ENCODE measurements at places on chromosomes 2 and 18.

DNA sequence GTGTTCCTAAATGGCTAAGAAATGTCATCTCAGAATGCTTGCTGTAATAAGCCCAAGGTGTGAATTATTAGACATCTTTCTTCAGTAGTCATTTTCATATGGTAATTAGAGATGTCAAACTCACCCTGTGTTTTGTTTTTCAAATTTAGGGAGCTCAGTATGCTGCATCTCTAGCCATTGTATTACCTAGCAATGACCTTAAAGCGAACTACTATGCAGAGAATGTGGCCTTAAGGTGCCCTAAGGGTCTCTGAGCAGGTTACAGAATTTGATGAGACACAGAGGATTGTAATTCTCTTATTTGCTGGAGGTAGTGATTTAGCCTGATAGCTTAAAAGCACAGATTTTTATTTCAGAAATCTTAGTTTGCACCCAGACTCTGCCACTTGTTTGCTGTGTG, 1052.6 kb upstream of the DDX18 start:
- DNase-seq: no peak

DNA sequence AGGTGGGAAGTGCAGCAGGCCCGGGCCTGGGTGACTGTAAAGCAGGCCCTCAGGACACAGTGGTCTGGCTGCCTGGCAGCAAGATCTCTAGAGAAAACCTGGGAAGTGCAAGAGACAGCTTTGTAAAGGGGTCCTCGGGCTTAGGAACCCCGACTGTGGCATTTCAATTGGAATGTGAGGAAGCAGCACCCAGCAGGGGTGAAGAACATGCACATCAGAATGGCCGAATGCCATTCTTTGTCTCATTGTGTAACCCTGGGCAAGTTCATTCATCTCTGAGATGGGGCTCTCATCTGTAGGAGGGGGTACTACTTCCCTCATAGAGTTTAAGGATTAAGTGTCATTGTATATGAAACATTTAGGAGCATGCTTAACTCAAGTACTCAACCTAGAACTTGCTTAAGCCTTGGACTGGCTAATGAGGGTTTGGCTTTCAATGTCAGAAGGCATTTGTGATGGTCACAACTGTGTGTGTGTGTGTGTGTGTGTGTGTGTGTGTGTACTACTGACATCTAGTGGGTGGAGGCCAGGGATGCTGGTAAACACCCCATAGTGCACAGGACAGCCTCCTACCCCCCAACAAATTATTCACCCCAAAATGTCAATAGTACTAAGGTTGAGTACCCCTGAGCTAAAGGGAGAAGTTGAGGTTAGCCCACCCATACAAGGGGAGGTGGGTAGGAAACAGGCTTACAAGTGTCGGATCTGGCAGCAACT, 29.3 kb downstream of the MEX3C start:
- no peak for DNase-seq

DNA sequence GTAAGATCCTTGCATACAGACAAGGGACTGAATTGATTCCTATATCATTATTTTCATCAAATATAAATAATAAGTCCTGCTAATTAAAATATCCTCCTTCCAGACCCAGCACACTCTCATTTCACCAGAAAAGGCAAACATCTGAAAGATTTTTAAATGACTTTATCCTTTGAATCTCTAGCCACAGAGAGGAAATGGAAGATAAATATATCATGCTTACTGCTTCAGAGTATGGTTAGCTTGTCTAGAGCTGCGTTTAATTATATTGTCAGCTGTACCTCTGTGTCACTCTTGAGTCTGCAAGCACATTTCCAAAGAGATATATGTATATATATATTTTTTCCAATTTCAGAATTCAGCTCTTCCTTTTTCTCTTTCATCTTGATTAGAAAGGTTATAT, 232.7 kb downstream of the TRIB2 start:
- DNase-seq: no peak

DNA sequence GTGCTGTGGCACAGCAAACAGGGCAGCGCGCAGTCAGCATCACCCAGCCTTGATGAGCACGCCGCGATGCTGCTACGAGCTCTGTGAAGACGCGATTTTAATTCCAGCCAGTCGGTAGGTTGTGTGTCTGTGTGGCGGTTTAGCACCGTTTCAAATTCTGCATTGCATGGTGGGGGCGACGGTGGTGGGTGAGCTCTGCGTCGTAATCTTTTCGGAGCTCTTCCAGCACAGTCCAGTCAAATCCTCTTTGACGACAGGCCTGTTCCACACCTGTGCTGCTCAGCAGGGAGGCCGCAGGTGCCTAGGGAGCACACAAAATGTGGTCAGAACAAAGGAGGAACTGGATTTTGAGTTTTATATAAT, 8.6 kb downstream of the ALLC start:
- no peak for DNase-seq

- DNase-seq: no peak
Measured at GRCh38 chr2:181152701-181153100, 172.3 kb downstream of the UBE2E3 start.

DNA sequence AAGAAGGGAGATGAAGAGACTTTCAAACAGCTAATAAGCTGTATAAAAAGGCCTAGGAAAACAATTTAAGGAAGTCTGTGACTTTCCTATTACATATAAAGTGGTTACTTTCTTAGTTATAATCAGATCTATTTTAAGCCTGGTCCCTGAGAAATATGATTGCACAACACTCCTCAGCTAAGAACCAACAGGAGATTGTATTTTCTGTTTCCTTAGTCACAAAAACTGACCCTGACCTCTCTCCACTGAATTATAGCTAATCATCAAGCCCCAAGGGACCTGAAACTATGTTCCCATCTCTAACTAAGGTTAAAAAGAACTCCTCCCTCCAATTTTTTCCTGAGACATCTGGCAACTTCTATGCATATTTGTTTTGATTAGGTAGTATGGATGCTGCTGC, 106.9 kb downstream of the ROCK1 start:
- no peak for DNase-seq

DNA sequence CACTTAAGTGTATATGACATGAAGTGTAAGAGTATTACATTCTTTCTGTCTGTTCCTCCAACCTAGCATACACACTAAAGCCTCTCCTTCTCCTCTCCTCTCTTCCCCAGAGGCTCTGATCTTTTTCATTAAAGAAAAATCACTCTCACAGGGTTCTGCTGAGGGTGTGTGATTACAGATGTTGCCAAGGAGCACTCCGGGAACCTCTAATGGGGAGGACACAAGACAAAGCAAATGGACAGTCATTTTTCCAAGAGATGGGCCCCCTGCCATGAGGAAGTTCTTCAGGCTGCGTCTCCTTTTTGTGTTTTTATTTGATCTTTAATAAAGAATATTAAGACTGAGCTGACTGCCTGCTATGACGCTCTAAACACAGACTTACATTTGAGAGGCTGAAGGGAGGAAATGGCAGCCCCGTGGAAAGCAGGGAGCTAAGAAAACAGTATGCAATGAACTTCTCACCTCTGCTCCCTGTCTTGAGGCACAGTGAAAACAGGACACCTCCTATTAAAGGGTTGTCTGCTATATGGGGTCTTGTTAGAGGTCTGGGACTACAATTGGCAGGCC, 578.1 kb downstream of the PIK3C3 start:
- no peak for DNase-seq

DNA sequence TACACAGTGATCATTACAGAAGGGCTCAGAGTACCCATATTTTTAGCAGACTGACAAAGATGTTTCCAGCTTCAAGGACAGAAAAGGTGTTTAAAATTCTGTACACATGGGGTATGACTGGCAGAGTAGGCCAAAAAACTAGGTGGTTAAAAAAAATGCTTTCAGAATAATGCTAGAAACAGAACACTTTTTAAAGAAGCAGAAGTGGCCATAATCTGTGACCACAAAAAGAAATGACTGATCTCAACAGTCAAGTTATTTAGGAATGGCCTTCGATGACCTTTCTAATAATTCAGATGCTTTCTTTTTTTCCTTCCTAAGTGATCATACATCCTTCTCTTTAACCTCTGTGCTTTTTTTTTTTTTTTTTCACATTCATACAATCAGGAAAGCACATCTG, 4.1 kb upstream of the AQP4 start:
- DNase-seq: no peak

- DNase-seq: no peak
Measured at GRCh38 chr18:35283923-35284794, 5.9 kb downstream of the ZSCAN30 start.

GRCh38 chr2:21358976-21359375, 235.2 kb downstream of the TDRD15 start:
- DNase-seq: no peak

DNA sequence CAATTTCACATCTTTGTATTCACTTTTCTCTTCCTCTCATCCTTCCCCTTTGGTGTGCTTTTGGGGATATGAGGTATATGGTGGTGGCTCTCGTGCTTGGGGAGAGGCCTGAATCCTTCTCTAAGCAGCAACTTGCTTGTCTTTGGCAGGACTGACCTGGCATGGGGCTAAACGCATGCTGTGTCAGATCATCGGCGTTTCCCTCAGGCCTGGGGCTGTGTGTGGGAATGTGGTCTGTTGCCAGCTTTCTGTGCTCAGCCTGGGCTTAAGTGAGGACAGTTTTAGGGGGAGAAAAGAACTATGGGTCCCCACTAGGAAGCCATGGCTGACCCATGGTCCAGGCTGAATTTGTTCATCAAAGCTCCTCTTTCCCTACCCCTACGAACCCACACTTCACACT, 60.7 kb downstream of the TET3 start:
- no peak for DNase-seq

- DNase-seq: peak; percentile 77
Measured at GRCh38 chr2:181891966-181892798, 652 bp downstream of the ITPRID2 start.

DNA sequence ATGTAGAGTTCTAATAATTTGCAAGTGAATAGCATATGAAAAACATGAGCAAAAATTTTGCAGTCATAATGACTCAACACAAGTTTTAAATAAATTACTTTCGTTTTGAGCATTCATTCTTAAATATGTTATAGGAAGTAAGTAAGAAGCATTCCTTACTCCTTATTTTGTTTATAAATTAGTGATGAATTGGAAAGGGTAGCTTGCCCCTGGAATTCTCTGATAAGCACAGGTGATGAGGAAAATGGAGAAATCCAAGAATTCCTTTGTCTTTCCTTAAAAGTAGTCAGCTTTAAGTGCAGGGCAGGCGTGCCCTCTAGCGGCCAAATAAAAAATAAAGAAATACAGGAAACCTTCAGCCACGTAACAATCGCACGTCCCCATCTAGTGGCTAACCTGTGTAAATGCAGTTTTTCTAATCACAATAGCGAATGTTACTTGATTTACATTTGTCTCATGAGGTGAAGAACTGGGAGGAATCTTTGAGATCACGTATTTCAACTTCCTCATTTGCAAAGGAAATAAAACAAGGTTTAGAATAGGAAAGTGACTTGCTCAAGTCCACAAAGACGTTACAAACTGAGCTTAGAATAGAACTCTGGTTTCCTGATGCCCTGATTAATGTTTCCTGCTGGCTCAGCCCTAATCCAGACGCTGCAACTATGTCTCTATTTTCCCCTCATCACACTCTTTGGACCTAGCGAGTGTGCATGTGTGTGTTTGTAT, 47.2 kb upstream of the ZNG1B start:
- peak; percentile 72 for DNase-seq

DNA sequence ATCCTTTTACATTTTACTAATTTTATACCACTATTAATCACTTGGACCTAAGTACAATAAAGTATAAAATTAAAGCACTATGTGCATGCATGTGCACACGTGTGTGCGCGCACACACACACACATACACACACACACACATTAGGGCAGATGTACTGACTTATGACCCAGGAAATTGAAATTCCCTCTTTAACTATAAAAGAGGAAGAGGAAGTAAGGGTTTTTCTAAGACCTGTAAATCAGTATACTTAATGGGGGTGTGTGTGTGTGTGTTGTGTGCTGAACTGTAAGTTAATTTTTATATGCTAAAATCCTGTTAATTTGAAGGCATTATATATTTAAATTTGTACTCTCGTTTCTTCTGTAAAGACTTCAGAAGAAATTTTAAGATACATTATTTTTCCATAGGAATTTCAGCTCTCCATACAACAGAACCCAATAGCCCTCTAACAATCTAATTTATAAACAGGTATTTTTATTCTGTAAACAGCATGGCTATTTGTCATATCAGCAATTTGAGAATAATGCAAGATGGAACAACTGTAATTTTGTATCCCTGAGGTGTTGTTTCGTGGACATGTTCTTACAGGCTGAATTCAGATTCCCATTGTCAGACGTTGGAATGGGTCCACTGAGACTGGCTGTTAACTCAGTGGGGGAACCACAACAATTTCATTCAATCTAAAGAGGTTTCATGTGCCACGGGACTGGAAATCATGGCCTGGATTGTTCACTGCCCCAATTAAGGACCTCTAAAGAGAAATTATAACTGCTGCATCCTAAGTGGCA, 90.9 kb downstream of the PLA2R1 start:
- no peak for DNase-seq

DNA sequence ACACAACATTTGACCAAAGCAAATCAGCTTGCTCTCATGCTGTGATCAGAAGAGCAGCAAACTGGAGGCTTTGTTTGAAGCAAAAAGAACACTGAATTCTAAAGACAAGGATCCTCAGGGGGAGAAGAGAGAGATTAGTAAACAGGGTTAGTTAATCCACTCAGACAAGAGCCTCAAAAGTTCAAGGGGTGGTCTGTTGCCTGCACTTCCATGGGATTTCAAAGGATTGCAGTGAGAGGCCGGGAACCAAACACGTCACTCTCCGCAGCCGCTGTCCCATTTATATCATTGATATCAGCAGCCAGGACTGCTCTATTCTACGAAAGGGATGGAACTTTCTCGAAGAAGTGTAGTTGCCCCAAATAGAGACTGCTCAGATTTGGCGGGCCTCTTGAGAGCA, 97.8 kb upstream of the SP3 start:
- DNase-seq: no peak
